Foreskin keratinocyte (primary cell): ENCODE measurements at places on chromosomes 6 and 20.

- no peak for DNase-seq
Observed at GRCh38 chr6:36717871-36718540, 20.4 kb downstream of the RAB44 start.

DNA sequence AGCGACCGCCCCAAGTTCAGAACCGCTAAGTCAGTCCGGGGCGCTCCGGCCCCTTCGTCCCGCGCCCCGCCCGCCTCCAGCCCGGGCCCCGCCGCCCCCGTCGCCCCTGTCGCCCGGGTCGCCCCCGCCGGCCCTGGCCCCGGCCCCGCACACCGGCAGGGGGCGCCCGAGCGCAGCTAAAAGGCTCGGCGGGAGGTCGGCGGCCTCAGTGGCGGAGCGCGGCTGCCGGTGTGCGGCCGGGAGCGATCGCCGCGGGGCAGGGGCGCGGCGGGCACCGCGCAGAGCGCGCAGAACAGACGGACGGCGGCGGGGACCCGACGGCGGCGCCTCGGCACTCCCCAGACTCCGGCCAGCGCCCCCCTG, at the start of gene FNDC1:
TSS of gene FNDC1 (plus strand) at position 208 of the 363 bp plus-strand sequence. CDS start 197 bp downstream, outside the sequence.
- no peak for DNase-seq

- DNase-seq: no peak
Observed at GRCh38 chr6:72849346-72849745, 227.5 kb downstream of the KCNQ5 start.

GRCh38 chr6:165939601-165940290, 227.9 kb downstream of the TBXT start:
- no peak for DNase-seq

DNA sequence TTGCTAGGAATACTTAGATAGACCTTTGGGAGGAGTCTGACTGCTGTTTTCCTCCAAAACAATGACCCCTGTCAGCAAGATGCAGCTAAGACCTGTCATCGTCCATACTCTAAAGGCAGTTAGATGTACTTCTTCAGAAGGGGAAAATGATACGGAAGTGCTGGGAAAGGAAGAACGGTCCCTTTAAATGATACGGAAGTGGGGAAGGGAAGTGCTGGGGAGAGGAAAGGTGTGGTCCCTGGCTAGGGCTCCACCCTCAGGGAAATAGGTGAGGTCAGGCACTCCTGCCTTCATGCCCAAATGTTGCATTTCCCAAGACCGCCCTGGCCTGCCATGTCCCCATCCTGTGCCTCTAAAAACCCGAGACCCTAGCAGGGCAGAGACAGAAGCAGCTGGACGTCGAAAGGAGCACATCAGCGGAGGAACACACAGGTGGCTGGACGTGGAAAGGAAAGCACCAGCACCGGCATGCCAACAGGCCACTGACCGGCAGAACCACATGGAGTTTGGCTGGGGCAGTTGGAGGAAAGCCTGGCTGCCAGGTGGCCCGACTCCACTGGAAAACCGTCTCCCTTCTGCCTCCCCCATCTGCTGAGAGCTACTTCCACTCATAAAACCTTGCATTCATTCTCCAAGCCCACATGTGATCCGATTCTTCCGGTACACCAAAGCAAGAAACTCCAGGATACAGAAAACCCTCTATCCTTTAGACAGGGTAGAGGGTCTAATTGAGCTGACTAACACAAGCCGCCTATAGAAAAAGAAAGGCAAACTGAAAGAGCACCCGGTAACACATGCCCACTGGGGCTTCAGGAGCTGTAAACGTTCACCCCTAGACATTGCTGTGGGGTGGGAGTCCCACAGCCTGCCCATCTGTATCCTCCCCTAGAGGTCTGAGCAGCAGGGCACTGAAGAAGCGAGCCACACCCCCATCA, 94.6 kb downstream of the FAXC start:
- DNase-seq: no peak

DNA sequence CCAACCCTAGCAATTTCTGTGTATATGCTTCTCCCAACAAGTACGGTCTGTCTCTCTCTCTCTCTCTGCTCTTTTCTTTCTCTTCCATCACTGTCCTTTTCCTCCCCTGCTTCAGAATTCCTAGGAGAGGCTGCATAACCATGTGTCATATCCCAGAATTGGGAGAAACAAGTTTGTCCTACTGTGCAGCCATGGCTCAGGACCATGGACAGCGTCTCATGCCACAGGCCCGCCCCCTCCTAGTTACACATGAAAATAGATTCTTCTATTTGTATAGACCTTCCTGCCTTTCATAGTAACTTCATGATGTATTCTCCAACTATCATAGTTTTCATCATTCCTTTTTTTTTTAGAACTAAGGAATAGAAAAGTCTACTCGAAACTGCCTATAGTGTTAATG, 98.0 kb downstream of the FNDC1 start:
- peak; percentile 2 for DNase-seq

- DNase-seq: no peak
Observed at GRCh38 chr6:111758608-111759329, 114.5 kb downstream of the FYN start.

DNA sequence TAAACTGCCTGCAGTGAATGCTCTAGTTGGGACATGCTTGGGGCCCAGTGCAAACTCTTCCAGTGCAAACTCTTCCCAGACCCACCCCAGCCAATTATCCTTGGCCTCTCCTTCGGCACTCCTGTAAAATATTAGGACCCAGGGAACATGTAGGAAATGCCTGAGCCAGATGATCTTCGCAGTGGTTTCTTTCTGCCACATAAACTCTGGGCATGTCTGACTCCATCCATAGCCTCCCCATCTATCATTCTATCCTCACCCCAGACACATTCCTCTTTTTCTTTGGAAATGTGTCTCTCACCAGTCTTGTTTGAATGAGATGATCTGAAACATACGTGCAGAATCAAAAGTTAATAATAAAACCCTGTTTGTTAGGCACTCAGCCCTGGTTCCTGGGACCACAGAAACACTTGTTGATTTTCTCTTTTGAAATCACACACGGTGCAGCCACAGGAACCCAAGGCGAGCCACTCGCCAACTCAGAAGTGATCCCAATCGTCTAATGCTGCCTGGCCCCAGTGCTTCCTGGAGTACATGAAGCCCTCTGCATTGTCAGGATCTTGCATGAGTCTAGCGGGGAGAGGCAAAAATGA, 108.9 kb upstream of the CST7 start:
- DNase-seq: no peak

- DNase-seq: peak; percentile 88
Observed at GRCh38 chr6:37222125-37222967, 35.2 kb upstream of the TBC1D22B start.

DNA sequence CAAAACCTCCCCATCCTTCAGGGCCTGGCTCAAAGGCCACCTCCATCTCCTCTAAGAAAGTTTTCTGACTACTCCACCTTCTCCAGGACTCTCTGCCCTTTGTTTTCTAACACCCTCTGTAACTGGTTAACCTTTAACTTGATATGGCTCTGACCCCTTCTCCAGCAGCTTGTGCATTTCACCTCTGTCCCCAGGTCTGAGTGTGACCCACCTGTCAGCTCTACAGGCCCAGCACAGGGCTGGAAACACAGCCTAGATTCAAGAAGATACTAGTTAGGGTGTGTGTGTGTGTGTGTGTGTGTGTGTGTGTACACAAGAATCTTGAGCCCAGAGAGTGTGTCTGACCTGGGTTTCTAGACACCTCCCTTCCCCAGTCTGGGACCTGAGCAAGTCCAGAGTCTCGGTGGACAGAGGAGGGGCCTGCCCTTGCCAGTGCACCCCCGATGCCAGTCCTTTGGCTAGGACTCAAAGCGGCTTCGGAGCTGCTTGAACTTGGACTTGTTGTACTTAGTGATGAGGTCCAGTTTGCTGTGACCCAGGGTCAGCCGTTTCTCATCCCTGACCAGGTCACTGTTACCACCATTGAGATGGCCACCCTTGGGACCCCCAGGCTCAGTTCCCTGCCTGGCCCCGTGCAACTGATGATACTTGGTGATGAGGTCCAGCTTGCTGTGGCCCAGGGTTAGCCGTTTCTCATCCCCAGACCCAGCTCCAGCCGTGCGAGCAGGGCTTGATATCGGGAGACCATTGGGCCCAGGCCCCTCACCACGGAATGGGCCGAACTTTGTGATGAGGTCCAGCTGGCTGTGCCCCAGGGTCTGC, 1.7 kb upstream of the EIF6 start:
- DNase-seq: no peak

- peak; percentile 66 for DNase-seq
Observed at GRCh38 chr6:27251112-27251605, 3.7 kb downstream of the PRSS16 start.

DNA sequence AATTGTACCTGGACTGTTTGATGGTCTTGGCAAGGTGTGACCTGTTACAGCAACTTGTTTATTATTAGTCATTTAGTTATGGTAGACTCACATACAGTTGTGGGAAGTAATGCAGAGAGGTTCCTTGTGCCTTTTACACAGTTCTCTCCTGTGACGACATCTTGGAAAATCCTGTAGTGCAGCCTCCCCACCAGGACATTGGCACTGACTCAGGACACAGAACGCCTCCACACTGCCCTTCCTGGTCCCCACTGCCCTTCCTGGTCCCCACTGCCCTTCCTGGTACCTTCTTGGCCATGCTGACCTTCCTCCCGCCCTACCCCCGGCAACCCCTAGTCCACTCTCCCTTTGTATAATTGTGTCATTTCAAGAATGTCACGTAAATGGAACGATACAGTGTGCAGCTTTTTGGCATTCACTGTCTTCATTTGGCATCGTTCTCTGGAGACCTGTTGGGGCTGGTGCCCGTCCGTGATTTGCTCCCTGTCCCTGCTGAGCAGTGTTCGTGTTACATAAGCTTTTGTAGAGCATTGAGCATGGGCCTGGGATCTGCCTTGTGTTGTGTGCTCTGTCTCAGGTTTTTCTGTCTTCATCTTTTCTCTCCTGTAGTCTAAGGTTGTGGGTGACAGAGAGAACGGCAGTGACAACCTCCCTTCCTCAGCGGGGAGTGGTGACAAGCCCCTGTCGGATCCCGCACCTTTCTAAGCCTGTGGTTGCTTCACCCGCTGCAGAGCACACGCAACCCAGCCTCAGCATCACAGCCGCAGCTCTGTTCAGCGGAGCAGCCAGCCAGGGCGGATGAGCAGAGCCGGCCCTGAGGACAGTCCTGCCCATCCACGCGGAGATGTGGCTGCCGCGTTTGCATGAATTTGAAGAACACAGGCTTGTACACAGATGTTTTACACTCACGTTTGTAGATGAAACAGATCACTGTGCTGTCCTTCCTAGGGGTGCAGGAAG, 5.4 kb upstream of the DNAJC5 start:
- DNase-seq: no peak

GRCh38 chr6:91281901-91282300, 695.0 kb upstream of the MAP3K7 start:
- no peak for DNase-seq

- no peak for DNase-seq
Observed at GRCh38 chr20:14526891-14527290, 189.5 kb upstream of the FLRT3 start.

GRCh38 chr6:37861452-37861851, 41.9 kb downstream of the ZFAND3 start:
- DNase-seq: no peak

- DNase-seq: no peak
Observed at GRCh38 chr6:124371974-124372475, 568.4 kb downstream of the NKAIN2 start.

GRCh38 chr6:152595499-152595898, 41.7 kb downstream of the SYNE1 start:
- no peak for DNase-seq

DNA sequence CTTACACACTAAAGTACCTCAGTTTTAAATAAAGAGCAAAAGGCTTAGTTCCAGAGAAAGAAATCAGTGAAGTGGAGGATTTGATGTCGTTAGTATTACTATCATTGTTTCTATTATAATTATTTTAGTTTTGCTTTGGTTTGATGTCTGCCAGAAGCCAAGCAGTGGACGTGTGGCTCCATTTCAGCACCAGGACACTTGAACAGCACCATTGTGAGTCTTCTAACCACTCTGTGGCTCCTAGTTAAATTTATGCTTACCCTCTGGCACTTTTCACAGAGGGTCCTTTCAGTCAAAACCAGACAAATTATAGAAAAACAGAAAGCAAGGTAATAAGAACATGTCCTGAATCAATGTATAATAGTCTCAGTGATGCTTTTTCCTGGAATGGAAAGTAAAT, 3.4 kb downstream of the COL9A1 start:
- no peak for DNase-seq

DNA sequence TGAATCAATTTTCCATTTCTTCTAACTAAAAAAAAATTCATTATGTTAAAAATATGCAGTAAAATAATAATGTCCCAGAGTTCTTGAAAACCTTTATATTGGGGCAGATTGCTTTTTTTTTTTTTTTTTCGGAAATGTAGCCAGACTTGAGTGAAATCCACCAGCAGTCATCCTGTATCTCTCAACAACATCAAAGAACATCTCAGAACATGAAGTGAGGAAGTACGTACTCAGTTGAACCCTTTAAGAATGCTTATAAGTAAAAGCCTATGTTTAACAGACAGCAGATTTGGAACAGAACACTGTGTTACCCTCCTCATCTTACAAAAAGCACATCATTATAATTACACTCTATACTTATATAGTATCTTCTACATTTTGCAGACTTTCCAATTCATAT, 51.0 kb upstream of the SUPT3H start:
- no peak for DNase-seq

DNA sequence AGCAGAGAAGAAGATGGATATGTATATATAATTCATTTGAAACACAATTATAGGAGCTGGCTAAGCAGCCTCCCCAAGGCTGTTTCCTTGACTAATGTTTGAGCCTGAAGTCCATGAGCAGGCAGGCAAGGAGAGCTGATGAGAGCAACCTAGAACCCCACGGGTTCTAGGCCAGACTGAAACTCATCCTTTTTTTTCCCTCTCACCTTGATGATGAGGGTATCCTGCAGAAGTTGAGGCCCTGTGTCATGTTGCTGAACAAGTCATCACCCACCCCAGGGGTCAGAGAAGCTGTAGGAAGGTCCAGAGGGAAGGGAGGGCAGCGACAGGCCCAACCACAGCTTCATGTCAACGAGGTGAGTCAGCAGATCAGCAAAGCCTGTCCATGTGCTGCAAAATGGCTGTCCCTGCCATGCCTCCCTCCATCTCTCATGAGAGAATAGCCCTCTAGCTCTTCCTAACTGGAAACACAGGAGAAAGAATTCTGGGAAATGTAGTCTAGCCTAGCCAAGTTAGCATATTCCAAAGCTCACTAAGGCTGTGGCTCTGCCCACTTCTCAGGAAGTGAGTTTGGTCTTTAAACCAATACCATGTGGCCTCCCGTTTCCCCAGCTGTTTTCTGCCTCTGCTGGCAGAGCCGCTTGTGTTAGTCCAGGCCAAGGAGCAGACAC, 91.3 kb upstream of the DTNBP1 start:
- peak; percentile 52 for DNase-seq

- DNase-seq: no peak
Observed at GRCh38 chr20:32495217-32495565, 89.9 kb downstream of the NOL4L start.
